Transverse colon (tissue), 4 donors: ENCODE measurements at places on chromosomes 4 and X.

- no peak overlapping the region for H3K27ac ChIP-seq
- no peak overlapping the region for H3K4me3 ChIP-seq
- DNase-seq, result no peak
- no peaks in the 10 kb centered on the region for H3K36me3 ChIP-seq
These were observed 2.9 kb upstream of the SCARB2 start for GRCh38 chr4:76216524-76216923.

- H3K27me3 ChIP-seq, result no peaks in the 10 kb centered on the region
- no peak overlapping the region for H3K4me3 ChIP-seq
- H3K36me3 ChIP-seq, result no peaks in the 10 kb centered on the region
- peak overlapping the region; percentile 95 for H3K27ac ChIP-seq
- peak; percentile 8 for DNase-seq
- peaks cover 29% of the 10 kb centered on the region for H3K4me1 ChIP-seq
These were observed 4.4 kb downstream of the MXD4 start for GRCh38 chr4:2257361-2258081.

GRCh38 chr4:56195025-56195424, 192.3 kb downstream of the AASDH start:
- no peaks in the 10 kb centered on the region for H3K27me3 ChIP-seq
- H3K36me3 ChIP-seq, result no peaks in the 10 kb centered on the region
- no peak overlapping the region for H3K27ac ChIP-seq
- no peak overlapping the region for H3K4me3 ChIP-seq

DNA sequence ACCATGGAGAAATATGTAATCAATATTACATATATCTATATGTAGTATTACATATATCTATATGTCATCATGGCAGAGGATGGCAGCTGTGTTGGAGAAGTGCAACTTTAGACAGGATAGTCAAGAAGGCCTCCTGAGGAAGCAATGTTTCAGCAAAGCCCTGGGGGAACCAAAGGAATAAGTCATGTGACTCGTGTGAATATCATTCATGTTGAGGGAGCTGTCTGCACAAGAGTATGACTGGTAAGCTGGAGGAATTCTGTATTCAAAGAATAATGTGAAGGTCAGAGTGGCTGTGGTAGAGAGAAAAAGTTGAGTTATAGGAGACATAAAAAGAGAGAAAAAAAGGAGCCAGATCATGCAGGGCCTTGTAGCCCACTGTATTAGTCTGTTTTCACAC, 92.9 kb upstream of the EDNRA start:
- H3K27ac ChIP-seq, result no peak overlapping the region
- no peak overlapping the region for H3K4me3 ChIP-seq
- no peaks in the 10 kb centered on the region for H3K36me3 ChIP-seq
- no peaks in the 10 kb centered on the region for H3K27me3 ChIP-seq
- no peaks in the 10 kb centered on the region for H3K4me1 ChIP-seq

DNA sequence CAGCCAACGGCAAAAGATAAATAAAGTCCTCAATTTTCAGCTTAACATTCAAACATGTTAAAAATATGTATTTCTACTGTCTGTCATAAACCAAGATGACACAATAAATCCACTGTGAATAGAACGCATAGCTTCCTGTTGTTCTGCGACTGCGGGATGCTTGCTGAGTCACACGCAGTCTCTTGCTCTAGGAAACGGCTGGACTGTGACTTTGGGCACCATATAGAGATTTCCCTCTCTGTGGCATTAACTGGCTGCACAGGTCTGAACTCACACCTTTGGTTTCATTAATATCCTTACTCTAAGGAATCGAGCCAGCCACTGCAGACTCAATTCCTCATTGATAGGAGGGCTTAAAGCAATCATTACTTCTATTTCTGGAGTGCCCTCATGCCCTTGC, 8.4 kb downstream of the BEND4 start:
- no peak overlapping the region for H3K4me3 ChIP-seq
- DNase-seq, result no peak
- H3K27me3 ChIP-seq, result peaks cover 15% of the 10 kb centered on the region

- no peaks in the 10 kb centered on the region for H3K27me3 ChIP-seq
- DNase-seq, result peak; percentile 42
- no peak overlapping the region for H3K4me3 ChIP-seq
These were observed 34.6 kb downstream of the RASGEF1B start for GRCh38 chr4:81436941-81437574.

DNA sequence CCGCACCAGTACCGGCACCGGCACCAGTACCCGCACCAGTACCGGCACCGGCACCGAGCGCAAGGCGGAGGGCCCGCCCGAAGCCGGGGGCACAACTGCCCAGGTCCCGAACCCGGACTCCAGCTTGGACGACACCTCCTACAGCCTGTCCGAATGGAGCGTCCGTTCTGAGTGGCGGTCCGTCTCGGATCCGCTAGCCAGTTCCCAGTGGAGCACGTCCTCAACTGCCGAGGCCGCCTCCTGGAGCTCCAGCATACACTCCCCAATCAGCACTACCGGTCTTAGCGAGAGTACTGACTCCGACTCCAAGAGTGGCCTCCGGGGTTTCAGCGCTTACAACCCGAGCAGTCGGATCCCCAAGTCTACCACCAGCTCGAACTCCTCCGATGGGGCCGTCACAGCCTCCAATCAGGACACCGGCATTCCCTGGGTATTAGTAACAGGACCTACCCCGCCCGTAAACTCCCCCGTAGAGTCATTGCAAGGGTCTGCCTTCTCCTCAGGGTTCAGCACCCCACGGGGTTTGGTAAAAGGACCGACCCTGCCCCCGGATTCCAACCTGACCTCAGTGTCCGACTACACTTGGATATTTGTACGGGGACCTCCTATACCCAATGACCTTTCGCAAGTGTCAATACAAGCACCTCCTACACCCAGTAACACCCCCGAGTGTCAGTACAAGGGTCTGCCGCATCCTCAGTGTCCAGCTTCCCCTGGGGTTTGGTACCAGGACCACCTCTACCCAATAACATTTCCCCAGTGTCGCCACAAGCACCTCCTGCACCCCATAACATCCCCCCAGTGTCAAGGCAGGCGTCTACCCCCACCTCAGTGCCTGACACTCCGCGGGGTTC, 721 bp upstream of the MAOA start:
- peak; percentile 34 for DNase-seq
- no peaks in the 10 kb centered on the region for H3K36me3 ChIP-seq
- H3K4me1 ChIP-seq, result no peaks in the 10 kb centered on the region
- peak overlapping the region; percentile 93 for H3K27ac ChIP-seq
- H3K27me3 ChIP-seq, result no peaks in the 10 kb centered on the region

DNA sequence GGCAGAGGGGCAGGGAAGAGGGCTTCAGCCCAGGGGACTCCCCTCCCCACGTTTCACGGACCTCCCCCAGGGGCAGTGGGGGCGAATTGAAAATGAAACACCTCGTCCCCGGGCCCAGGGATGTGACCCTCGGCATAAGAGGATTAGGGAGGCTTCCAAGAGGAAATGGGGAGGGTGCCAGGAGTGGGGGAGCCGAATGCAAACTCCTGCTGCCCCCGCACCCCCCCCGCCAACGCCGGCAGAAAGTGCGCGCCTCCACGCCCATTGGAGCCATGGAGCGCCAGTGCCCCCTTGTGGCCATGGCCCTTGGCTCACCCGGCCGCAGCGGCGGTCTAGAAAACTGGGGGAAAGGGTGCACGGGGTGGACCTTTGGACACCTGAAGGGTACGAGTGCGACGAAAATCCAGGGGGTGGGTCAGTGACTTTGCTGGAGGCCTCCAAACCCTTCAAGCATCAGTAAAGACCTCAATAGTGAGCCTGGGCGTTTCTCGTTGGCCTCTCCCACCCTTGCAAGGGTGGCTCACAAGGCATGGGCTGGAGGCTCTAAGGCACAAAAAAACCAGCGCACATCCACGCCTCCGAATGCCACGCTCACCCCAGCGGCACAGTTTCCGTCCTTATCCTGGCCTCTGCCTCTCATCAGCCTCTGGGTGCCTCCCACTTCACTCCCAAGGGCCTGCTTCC, 120.8 kb upstream of the PJA1 start:
- DNase-seq, result peak; percentile 64
- peaks cover 8% of the 10 kb centered on the region for H3K4me1 ChIP-seq
- H3K27ac ChIP-seq, result peak overlapping the region; percentile 22
- H3K4me3 ChIP-seq, result peak overlapping the region; percentile 31
- H3K27me3 ChIP-seq, result no peaks in the 10 kb centered on the region

- DNase-seq, result no peak
- no peak overlapping the region for H3K4me3 ChIP-seq
- H3K27ac ChIP-seq, result no peak overlapping the region
- H3K27me3 ChIP-seq, result no peaks in the 10 kb centered on the region
- no peaks in the 10 kb centered on the region for H3K36me3 ChIP-seq
These were observed 160.1 kb upstream of the NDST3 start for GRCh38 chr4:117874216-117874615.

- H3K27ac ChIP-seq, result no peak overlapping the region
- H3K36me3 ChIP-seq, result no peaks in the 10 kb centered on the region
- DNase-seq, result no peak
- H3K27me3 ChIP-seq, result no peaks in the 10 kb centered on the region
- no peak overlapping the region for H3K4me3 ChIP-seq
- H3K4me1 ChIP-seq, result no peaks in the 10 kb centered on the region
These were observed 42.8 kb upstream of the SLC10A7 start for GRCh38 chr4:146564492-146564891.

GRCh38 chr4:102437111-102437510, 64.0 kb upstream of the NFKB1 start:
- no peak overlapping the region for H3K27ac ChIP-seq
- no peaks in the 10 kb centered on the region for H3K27me3 ChIP-seq
- H3K36me3 ChIP-seq, result no peaks in the 10 kb centered on the region
- H3K4me1 ChIP-seq, result no peaks in the 10 kb centered on the region

DNA sequence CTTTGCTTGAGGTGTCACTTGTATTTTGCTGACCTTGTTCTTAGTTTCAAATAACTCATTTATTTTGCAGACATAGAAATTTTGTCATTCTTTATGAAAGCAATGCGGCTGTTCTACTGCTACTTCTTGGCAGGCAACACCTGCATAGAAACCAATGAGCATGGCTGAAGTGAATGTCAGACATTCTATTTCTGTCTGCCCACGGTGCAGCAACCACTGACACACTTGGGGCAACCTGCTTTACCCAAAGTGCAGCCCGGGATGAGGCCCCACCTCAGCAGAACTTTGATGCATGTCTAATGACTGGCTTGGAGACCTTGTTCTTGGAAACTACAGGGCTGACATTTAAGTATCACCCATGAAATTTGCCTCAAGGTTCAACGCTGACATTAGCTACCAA, 93.6 kb downstream of the RBM47 start:
- H3K27ac ChIP-seq, result no peak overlapping the region
- H3K27me3 ChIP-seq, result no peaks in the 10 kb centered on the region
- no peaks in the 10 kb centered on the region for H3K36me3 ChIP-seq
- no peak overlapping the region for H3K4me3 ChIP-seq
- DNase-seq, result no peak

DNA sequence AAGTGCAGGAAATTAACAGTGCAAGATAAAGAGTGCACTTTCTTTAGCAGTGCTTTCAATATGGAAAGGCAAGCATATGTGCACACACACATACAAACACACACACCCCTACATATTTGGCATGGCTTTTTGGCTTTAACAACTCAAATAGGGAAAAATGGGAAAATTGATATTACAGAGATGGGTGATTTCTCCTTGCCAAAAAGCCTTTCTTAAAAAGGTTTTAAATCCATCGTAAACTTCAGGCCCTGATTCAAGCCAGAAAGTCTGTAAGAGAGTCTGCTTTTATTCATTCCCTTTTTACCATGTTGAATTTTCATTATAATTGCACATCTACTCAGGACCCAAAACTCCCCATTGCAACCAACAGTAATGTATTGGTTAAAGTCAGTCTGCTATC, 612.0 kb upstream of the ACTRT1 start:
- no peak overlapping the region for H3K4me3 ChIP-seq
- DNase-seq, result no peak
- no peaks in the 10 kb centered on the region for H3K36me3 ChIP-seq
- no peak overlapping the region for H3K27ac ChIP-seq

GRCh38 chr4:1767770-1768366, 25.2 kb upstream of the FGFR3 start:
- no peak overlapping the region for H3K27ac ChIP-seq
- H3K4me3 ChIP-seq, result peak overlapping the region; percentile 39
- H3K36me3 ChIP-seq, result no peaks in the 10 kb centered on the region
- H3K27me3 ChIP-seq, result peaks cover 94% of the 10 kb centered on the region

GRCh38 chr4:144655491-144655890, 9.5 kb downstream of the HHIP start:
- H3K27me3 ChIP-seq, result peaks cover 4% of the 10 kb centered on the region
- no peaks in the 10 kb centered on the region for H3K4me1 ChIP-seq
- no peaks in the 10 kb centered on the region for H3K36me3 ChIP-seq
- DNase-seq, result no peak

DNA sequence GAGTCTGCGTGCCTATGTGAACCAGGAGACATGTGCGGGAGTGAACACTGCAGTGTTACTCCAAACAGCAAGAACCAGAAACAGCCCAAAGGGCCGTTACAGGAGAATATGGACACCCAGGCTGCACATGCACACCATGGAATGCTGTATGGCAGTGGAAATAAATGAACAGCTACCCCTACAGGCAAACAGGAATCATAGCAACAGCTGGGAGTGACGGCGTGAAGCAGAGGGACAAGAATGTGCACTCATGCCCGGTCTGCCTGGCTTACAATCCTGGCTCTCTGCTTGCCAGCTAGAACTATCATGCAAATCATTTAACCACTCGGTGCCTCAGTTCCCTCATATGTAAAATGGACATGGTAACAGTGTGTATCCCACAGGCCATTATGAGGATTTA, 16.6 kb downstream of the GPKOW start:
- no peak overlapping the region for H3K27ac ChIP-seq
- H3K4me3 ChIP-seq, result no peak overlapping the region
- H3K27me3 ChIP-seq, result no peaks in the 10 kb centered on the region
- DNase-seq, result no peak
- no peaks in the 10 kb centered on the region for H3K36me3 ChIP-seq

DNA sequence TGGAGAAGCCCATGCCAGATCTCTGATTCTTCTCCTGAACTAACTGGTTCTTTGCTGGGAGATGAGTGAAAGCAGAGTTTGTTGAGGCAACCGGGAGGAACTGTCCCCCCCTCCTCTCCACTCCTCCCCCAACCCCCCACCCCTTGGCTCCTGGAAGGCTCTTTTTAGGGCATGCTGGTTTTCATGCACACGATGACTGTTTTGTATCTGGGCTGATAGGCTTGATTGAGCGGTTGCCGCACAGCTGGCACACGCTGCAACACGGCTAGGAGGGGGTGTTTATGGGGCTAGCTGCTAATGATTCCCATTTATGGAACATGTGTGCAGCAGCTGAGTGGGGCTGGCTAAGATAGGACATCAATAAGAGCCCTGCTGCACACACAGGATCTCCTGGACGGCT, 137.2 kb downstream of the SMIM20 start:
- peaks cover 19% of the 10 kb centered on the region for H3K4me1 ChIP-seq
- H3K36me3 ChIP-seq, result no peaks in the 10 kb centered on the region
- DNase-seq, result no peak
- no peak overlapping the region for H3K4me3 ChIP-seq
- H3K27ac ChIP-seq, result peak overlapping the region; percentile 82
